Cortex of kidney (tissue), 1 donor: ENCODE measurements at places on chromosomes 3 and 15.

- no peak for DNase-seq
These were observed 92.7 kb downstream of the CEMIP start for GRCh38 chr15:80871858-80872257.

GRCh38 chr3:178223876-178224275, 312.4 kb upstream of the KCNMB2 start:
- no peak for DNase-seq

DNA sequence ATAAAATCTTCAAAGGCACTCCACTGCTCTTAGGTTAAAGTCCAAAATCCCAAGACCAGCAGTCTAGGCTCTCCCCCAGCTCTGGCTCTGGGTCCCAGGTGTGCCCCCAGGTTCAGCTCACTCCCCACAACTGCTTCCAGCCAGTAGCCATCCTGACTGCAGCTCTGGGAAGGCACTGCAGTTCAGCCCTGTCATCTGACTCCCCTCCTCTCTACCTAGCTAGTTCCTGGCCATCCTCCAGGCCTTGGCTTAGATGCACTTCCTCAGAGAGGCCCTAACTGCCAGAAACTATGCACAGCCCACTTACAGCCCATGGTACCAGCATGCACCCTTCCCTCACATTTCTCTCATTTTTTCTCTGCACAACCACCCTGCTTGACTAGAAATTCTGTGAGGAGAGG, 25.5 kb downstream of the TBC1D2B start:
- no peak for DNase-seq

- DNase-seq: no peak
These were observed 116.3 kb downstream of the AKAP13 start for GRCh38 chr15:85496551-85497171.

DNA sequence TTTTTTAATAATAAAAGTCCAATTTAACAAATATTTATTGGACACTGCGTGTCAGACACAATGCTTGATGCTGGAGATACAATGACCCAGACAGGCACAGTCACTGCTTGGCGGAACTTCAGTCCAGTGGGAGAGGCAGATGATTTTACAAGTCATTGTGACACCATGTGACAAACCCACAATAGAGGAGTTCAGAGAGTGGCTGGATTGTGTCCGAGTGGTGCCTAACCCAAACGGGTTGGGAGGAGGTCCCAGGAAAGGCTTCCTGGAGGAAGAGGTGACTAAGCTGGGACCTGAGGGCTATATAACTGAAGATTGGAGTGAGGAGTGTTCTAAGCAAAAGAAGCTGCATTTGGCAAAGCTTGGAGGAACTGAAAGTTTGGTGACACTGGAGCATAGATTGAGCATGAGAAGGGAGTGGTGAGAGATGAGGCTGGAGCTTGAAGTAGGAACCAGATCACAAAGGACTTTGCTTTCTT, 41.4 kb downstream of the CRTC3 start:
- DNase-seq: no peak

- DNase-seq: no peak
These were observed 9.7 kb downstream of the RHCG start for GRCh38 chr15:89486726-89487050.

GRCh38 chr3:127258733-127259132, 29.1 kb downstream of the PRR20G start:
- no peak for DNase-seq

- DNase-seq: no peak
These were observed 49.8 kb downstream of the PLD1 start for GRCh38 chr3:171760477-171760876.

DNA sequence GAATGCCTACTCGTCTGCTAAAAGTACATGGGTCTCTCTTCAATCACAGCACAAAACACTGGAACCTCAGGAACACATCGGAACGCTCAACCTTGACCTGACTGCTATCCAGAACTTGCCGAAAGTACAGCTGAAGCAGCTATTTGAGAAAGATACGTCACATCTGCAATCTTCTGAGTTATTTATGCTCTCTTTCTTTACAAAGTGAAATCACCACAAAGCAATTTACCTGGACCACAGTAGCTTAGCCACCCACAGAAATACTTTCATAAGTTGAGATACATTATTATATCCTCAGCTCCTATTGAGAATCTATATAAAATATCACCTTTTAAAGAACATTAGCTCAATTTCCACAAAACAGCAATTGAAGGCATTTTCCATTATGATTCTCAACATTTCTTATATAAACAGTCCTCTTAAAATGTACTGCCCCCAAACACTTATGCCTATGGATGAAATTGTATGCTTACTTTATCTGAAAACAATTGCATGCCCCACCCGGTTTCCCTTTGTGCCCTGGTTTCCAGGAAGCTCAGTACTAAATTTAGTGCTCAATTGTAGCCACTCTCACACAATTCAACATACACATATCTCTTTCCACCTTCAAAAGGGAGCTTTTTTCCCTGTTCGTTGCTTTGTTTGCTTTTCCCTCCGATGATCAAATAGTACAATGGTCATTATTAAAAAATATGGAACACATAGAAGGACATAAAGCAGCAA, 31.8 kb downstream of the HEG1 start:
- no peak for DNase-seq

DNA sequence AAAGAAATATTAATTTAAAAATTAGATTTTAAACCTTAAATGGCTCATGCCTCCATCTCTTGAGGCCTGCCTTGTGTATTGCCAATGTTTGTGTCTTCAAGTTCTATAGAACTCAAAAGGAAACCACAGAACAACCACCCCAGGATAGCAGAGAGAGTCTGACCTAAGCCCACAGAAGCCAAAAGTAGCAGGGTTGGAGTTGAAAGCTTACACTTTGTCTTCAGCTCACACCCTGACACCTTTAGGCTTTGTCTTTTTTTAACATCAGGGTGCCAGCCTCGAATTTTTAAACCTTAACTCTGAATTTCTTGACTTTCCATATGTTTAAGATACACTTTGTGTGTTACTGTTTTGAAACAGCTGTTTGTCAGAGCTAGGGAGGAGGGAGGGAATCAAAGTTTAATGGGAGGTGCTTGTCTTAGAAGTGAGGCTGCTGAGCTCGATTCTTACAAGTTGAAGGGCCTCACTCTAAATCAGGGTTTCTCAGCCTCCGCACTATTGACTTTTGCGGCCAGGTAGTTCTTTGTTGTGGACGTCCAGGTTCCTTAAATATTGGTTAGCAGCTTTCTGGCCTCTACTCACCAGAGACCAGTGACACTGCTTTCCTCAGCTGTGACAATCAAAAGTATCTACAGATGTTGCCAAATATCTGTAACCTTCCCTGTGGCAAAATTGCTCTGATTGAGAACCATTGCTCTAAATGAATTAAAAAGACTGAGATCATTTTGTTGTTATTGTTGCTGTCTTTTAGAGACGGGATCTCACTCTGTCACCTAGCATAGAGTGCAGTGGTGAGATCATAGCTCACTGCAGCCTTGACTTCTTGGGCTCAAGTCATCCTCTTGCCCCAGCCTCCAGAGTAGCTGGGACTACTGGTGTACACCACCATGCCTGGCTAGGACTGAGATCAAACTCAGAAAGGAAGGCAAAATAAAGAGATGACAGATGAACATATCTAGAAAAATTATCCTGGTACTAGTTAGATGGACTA, 139.2 kb upstream of the EOMES start:
- DNase-seq: no peak

- no peak for DNase-seq
These were observed 202.7 kb downstream of the ITPR1 start for GRCh38 chr3:4695846-4696245.
